ENCODE measurements at places on chromosomes 13 and 19.

- no peak for DNase-seq
Observed at GRCh38 chr13:97631158-97631557, 197.2 kb downstream of the RAP2A start.

DNA sequence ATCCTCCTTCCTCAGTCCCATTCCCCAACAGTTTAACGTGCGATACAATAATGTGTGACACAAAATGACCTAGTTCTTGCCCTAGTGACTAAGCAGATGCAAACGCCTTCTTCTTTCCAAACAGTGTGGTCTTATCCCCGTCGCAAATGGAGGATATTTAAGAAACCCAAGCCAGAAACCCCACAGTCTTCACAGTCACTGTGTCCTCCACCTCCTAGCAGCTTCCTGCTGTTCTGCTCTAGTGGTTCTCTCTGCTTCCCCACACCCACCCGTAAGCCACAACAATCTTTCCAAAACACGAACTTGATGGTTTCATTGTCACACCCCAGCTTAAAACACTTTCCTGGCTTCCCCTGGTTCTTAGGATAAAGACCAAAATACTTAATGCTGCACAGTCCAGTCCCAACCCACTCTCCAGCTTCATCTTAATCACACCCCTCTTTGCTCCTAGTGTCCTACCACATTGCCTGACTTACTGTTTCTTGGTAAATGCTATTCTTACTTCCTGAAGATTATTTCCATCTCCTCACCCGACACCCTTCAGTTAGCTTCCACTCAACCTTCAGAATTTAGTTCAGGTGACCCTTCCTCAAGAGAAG lies 32.3 kb downstream of the ITM2B start:
- no peak for DNase-seq

DNA sequence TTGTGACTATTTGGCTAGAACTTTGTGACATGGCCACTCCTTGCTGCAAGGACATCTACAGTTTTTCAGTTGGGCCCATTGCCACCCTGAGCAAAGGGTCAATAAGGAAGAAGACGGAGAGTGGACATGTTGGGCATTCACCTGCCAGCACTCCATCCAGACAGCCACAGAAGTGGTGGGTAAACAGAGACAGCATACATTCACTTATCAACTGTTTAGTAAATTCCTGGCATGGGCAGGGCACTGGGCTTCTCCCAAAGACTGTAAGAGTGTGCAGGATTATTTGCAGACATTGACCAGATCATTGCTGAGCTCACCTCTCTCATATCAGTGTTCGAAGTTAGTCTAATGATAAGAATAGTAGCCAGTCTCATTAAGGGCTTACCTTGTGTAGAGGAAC lies 29.2 kb downstream of the SIPA1L3 start:
- no peak for DNase-seq

DNA sequence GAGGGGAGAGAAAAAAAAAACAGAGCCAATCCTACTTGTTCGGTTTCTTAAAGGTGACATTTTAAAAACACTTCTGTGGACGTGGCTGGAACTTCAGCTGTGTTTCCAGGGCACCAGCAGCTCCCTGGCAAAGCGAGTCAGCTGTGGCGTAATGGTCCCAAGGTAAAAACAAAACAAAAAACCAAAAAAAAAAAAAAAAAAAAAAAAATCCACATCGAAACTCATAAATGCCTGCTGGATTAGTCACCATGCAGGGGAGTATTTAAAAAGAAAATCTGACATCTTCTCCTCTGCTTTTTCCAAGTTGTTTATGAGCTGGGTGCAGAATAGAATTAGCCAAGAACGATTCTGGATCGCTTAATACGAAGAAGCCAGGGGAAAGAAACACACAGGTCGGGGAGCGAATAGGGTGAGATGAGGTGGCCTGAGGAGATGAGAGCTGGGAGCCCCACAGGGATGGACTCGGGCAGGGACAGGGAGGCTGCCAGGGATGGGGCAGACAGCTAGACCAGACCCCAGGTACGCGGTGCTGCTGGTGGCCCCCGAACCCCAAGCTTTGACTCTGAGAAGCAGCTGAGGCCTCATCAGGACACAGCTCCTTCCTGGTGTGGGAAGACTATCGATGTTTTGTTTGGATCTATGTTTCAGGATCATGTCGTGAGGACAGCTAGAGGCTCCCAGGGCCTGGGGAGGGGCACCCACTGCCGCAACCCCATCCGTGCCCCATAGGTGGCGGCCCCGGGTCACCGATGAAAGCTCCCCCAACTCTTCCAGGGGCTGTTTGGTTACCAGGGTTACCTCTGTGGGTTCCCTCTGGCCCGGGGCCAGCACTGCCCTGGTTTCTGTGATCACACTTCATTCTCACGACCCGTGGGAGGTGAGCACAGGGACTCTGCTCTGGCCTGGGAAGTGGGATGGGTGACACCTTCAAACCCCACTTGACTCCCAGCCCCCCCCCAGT lies 3.1 kb upstream of the CTXN1 start:
- peak; percentile 56 for DNase-seq

DNA sequence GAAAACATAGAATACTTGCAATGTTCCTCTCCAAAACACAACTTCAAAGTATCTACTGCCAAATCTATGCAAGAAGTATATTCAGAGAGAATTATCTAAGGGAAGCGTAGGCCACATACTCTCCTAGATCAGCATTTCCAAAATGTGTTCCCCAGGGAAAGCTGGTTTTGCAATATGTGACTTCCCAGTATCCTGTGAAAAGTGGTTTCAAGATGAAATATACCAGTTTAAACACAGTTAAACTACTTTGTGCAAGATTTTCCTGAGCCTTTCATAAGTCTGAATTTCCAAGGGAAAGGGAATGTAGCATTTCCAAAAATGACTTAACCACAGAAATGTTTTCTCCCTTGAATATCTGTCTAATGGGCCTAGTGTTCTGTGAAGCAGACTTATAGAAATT lies 7.6 kb downstream of the STARD13 start:
- no peak for DNase-seq

GRCh38 chr13:41501281-41501680 lies 43.9 kb downstream of the RGCC start:
- no peak for DNase-seq

DNA sequence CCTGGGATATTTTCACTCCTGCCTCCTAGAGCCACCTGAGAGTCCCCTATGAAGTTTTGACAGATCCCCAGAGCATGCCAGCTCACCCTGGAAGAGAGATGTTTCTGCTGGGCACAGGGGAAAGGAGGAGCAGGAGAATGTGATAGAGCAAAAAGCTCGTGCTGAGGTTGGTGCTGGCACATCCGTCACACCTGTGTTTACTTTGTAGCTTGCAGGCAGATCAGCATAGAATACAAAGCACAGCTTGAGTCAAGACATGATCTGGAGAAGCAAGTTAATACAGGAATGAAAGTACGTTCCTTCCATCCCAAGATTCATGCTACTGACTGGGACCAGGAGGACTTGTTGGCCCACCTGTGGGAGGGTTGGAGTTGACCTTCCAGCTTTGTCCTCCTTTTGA lies 46.1 kb downstream of the HSPH1 start:
- no peak for DNase-seq

- DNase-seq: no peak
Observed at GRCh38 chr13:20702915-20703779, at the start of gene IL17D. Gene IL17D, plus strand, starts transcription at chr13:20703699. Its CDS starts 303 bp downstream, at chr13:20704002.

- no peak for DNase-seq
Observed at GRCh38 chr13:48942131-48942530, 33.6 kb upstream of the FNDC3A start.

DNA sequence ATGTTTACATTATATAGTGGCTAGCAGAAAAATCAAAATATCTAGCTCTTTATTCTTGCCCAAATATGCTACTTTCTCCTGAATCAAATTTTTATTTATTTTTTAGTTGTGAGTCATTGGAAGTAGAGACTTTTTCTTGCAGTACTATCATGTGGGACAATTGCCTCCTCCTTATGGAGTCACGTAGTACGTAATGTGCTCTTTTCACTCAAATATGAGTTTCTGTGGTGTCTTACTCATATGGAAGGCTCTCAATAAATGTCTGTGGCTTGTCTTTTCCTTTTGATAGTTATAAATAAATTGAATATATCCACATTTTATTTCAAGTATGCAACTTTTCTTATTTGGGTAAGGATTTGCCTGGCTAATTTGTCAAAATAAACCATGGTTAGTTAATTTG lies 1411.0 kb upstream of the SLC10A2 start:
- no peak for DNase-seq

- DNase-seq: no peak
Observed at GRCh38 chr13:86474971-86475370, 675.8 kb upstream of the SLITRK6 start.

DNA sequence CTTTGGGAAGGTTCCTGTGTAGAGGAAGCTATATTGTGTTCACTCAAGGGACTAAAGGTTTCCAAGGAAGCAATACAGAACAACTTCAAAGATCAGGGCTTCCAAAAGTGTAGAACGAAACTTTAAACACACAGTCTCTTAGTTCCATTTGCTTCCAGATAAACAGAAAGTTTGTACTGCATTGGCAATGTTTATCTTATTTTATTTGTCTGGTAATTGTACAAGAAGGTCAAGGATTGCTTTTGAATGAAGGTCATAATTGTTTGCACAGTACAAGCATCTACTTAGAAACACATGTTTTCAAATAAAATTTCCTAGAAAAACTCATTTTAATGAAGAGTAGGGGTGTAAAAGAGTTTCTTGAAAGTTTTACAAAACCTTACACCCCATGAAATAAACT lies 712.7 kb upstream of the SGCG start:
- DNase-seq: no peak

- no peak for DNase-seq
Observed at GRCh38 chr13:105247830-105248229, 1287.6 kb downstream of the EFNB2 start.

DNA sequence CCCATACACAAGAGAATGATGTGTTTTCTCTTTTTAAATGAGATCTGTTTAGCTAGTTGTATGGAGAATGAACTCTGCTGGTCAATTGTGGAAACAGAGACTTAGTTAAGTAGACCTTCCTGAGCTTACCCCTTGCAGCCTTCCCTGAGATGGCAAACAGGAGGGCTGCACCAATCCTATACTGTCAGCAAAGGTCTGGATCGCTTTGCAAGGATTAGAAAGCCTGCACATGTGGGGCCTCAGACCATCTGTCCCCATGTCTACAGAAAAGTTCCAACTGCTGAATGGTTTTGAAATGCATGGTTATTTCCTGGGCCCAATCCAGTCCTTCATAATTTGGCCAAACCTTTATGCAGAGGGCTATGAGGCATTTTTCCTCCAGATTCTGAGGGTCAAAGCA lies 183.9 kb upstream of the SLC10A2 start:
- DNase-seq: no peak

GRCh38 chr13:112596235-112596634 lies 8.3 kb upstream of the TUBGCP3 start:
- DNase-seq: no peak

DNA sequence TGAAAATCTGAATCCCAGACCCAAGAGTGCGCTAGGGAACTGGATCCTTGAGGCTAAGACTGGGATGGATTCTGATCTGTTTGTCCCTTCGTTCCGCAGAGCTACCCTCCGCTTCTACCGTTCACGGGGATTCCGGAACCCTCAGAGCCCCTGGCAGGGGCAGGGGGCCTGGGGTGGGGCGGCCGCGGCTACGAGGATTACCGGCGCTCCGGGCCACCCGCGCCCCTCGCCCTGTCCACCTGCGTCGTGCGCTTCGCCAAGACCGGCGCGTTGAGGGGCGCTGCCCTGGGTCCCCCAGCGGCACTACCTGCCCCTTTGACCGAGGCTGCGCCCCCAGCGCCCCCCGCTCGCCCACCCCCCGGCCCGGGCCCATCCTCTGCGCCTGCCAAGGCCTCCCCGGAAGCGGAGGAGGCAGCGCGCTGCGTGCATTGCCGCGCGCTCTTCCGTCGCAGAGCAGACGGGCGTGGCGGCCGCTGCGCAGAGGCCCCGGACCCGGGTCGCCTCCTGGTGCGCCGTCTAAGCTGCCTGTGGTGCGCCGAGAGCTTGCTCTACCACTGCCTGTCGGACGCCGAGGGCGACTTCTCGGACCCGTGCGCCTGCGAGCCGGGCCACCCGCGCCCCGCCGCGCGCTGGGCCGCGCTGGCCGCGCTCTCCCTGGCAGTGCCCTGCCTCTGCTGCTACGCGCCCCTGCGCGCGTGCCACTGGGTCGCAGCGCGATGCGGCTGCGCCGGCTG lies 7.1 kb downstream of the SPRED3 start:
- DNase-seq: no peak

DNA sequence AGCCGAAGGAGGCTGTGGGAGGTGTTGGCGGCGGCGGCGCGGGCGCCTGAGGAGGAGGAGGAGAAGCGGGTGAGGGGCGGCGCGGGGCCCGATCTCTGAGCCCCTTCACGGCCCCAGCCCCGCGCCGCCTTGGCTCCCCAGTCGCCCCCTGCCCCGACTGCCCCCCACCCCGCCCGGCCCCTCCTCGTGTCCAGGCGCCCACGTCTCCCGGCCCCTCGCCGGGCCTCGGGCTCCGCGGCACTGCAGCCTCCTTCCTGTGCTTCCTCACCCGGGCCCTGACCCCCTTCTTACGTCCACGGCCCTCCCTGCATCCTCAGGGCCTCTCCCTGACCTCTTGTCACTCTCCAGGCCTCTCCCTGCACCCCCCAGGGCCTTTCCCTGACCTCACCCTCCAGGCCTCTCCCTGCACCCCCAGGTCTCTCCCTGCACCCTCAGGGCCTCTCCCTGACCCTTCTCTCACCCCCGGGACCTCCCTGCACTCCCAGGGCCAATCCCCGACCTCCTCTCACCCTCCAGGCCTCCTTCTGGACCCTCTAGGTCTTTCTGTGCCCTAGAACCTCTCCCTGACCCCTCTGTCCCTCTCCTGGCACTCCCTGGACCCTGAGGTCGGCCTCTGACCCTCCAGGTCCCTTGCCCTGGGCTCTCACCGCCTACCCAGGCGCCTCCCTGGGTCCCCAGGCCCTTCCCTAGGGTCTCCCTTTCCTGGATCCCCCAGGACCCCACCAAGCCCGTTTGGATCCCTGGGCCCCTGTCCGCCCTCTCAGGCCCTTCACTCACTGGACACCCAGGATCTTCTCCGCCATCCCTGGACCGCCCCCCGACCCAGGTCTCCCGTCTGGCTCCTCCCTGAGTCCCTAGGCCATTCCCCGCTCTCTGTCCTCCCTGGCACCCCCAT lies 460 bp downstream of the KMT5C start:
- DNase-seq: no peak

DNA sequence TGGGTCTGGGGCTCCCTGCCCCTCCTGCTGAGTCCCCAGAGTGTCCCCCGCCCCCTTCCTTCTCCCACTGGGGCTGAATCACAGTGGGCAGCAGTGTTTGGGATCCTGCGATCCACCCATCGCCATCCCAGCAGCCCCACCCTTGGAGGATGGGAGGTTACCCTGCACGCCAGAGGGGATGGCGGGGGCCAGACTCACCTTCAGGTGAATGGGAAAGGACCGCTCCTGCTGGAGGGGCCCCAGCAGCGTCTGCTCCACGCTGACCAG lies 569 bp downstream of the DLEU7 start:
- DNase-seq: no peak

- DNase-seq: no peak
Observed at GRCh38 chr13:27595055-27595811, 25.1 kb downstream of the LNX2 start.

DNA sequence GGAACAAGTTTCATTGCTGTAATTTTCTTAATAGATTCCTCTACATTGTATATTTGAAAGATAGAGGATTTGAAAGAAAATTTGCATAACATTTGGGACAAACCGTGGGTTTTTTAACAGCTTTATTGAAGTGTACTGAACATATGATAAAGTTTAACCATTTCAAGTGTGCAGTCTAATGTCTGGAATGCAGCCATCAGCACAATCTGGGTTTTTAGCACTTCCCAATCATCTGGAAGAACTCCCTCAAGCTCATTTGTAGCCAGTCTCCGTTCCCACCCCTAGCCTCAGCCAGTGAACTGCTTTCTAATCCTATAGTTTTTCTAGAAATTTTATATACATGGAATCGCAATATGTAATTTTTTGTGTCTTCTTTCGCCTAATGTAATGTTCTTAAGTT lies 12.6 kb downstream of the METTL21C start:
- DNase-seq: no peak

- no peak for DNase-seq
Observed at GRCh38 chr13:39559847-39560246, 43.1 kb downstream of the LHFPL6 start.
